ENCODE measurements at places on chromosomes 5 and 9. TPM values are rescaled to one million over a fixed set of nuclear protein-coding genes. Genes with fewer than 3 reads are reported as not detected.

GRCh38 chr5:37207802-37208201, 41.4 kb downstream of the CPLANE1 start:
- H3K36me3 ChIP-seq: peaks cover 52% of the 10 kb centered on the region
- H3K4me1 ChIP-seq: peaks cover 3% of the 10 kb centered on the region
- no peak overlapping the region for H3K27ac ChIP-seq
- H3K27me3 ChIP-seq: no peaks in the 10 kb centered on the region

GRCh38 chr9:31347082-31347617, 1037.3 kb upstream of the ACO1 start:
- peak overlapping the region; percentile 83 for H3K4me3 ChIP-seq
- H3K4me1 ChIP-seq: peaks cover 33% of the 10 kb centered on the region
- peak overlapping the region; percentile 92 for H3K27ac ChIP-seq
- peak; percentile 59 for DNase-seq
- H3K27me3 ChIP-seq: no peaks in the 10 kb centered on the region

DNA sequence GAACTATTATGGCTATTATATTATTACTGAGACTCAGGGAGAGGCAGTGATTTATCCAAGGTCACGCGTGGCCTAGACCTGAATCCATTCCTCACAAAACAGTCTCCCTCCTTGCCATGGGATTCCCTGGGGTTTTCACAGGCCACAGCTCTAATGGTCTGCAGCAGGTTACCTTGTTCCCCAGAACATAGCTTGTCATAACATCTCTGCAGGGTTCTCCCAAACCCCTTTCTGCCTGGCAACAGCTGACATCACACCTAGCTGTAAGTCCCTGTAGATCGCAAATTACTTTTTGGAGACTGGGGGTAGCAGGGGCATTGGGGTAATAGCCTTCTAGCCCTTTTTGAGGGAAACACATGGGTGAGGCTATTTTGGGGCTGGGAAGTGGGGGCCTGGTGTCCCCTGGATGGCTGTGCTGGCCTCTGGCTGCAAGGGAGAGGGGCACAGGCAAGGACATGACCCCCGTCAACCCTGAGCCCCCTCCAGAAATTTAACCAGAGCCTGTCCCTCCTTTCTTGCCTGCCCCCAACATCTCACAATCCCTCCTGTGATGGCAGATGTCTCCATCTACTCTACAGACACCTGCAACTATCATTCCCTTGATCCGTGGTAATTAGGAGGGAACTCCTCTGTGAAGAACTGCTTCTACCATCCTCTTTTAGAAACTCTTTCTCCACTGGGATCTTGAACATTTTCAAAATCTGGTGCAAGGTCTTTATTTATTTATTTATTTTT, 1.3 kb downstream of the CD74 start:
- peaks cover 13% of the 10 kb centered on the region for H3K27me3 ChIP-seq
- peak overlapping the region; percentile 97 for H3K4me3 ChIP-seq
- H3K36me3 ChIP-seq: no peaks in the 10 kb centered on the region
- H3K4me1 ChIP-seq: peaks cover 68% of the 10 kb centered on the region
- H3K27ac ChIP-seq: peak overlapping the region; percentile 99

PCDHB11 gene
- polyA plus RNA-seq: not detected

GCNT4 gene
- polyA plus RNA-seq: not detected
